Stimulated activated naive B cell treated with anti-CD40 and anti-IgM and Interleukin-4, amounts not matched to agents 10 μg/mL and 1 μg/mL and 100 μg/mL, for 72 hours (primary cell): ENCODE measurements at places on chromosomes 1 and 21.
A peak's percentile ranks its signal among the peaks of the same experiment; 100 is the strongest.

GRCh38 chr1:67710417-67710816 lies 25.4 kb downstream of the GADD45A start:
- DNase-seq: no peak

- no peak for DNase-seq
Observed at GRCh38 chr1:59144959-59145358, 151.9 kb upstream of the FGGY start.

- peak; percentile 75 for DNase-seq
Observed at GRCh38 chr1:41745022-41745421, 173.7 kb downstream of the HIVEP3 start.

DNA sequence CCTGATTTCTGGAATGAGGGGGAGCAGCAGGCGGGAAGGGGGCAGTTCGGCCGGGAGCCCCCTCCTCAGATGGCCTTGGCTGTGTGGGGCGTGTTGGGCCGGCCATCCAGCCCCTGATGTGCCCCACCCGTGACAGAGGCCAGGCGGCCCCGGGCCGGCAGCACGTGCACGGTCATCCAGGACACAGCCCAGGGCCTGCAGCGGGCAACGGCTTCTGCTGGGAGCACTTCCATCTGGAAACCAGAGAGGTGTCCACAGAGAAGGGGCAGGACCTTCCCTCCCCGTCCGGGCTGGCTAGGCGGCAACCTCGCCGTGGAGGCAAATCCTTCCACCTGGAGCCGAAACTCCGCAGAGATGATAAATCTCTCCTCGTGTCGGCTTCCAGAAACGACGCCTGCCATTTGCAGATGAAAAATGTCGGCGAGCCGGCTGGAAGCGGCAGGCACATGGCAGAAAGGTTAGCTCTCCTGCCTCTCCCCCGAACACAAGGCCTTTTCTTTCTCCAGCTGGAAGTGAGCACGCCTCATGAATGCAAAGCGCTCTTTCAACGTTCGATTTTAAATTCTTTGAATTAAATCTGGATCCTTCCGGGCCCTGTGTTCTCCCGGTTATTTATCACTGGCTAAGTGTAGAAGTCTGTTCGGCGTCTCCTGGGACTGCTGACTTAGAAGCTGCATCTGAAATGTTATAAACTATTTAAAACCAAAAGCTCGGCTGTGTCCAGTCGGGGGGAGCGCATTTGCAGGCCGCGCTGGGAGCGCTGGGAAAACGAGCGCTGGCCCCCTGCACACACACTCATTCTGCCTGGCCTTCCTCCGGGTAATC lies 9.4 kb upstream of the ACTRT2 start:
- no peak for DNase-seq

GRCh38 chr1:114345930-114346479 lies 165.0 kb downstream of the TRIM33 start:
- DNase-seq: peak; percentile 1

- no peak for DNase-seq
Observed at GRCh38 chr21:35611708-35612132, 448.6 kb downstream of the SETD4 start.

GRCh38 chr1:54581621-54582035 lies 33.6 kb downstream of the ACOT11 start:
- DNase-seq: no peak

DNA sequence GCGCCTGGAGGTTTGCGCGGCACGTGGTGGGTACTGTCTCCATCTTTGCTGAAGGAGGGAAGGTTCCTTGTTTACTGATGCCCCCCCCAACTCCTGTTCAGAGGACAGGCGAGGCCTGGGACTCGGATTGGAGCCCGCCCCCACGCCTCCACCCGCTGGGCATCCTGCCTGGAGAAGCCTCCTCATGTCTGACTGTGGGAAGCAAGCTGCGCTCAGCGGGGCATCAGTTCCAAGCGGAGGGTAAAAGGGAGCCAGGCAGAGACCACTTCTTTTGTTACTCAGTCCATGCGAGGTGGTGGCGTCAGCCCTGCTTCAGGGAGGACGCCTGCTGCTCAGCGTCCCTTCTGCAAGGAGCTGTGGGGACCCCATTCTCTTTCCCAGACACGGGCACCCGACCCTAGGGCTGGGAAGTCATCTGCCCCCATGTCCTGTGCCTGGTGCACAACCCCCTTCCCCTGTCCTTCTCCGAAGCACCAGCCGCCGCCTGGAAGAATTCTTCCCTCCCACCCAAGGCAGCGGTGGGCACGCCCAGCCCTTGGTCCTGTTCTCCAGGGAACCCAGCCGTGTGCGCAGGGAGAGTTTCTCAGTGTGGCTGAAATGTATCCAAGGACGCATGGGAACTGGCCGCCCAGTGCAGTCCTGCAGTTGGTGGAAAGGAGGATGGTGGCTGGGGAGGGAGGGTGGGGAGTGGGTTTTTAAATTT lies 414.0 kb downstream of the CAMTA1 start:
- DNase-seq: no peak

- no peak for DNase-seq
Observed at GRCh38 chr1:213244664-213245091, 193.6 kb downstream of the RPS6KC1 start.

- DNase-seq: no peak
Observed at GRCh38 chr1:175820456-175821025, 77.1 kb upstream of the TNR start.

GRCh38 chr1:111151838-111152237 lies 11.8 kb downstream of the CEPT1 start:
- DNase-seq: no peak

DNA sequence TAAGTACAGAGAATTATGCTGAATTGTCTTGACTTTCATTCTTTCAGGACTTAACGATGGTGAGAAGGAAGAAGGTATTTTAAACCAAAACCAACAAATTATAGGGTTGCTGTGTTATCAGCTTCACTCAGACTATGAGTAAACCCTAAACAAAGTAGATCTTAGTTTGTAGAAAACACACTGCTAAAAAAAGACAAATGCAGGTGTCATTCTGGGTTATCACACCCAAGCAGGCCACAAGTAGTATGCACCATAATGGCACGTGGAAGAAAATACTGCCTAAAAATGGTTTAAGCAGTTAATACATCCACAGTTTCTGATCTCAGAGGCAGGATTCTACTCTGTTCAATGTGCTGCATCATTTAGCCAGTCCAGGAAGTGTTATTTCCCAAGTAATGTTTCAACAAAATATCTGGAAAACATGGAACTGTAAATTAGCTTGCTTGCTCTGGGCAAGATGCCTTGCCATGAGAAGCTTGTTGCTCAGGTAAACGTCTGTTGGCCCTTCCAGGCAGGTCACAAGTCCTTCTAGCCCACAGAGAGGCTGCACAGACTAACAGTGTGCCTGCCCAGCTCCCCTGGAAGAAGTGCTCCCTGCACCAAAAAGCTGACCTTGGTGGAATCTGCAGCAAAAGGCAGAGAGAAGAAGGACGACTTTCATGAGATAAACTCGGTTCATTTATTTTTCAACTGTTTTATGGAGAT lies 4.1 kb downstream of the DIPK1A start:
- no peak for DNase-seq

DNA sequence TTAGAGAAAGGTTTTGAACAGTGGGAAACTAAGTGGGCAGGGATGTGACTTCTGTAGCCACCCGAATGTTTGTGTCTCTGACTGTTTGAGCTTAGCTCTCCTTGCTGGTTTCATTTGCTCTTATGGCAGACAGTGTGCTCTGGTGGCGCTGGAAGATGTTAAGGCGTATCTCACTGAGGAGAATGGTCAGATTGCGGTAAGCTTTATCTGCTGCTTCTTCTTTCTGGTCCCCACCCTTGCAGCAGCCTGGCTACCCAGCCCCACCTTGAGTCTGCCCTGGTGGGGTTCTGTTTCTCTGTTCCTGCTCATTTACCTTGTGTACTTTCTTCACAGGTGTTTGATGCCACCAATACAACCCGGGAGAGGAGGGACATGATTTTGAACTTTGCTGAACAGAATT lies 9.9 kb downstream of the PFKFB2 start:
- DNase-seq: no peak

DNA sequence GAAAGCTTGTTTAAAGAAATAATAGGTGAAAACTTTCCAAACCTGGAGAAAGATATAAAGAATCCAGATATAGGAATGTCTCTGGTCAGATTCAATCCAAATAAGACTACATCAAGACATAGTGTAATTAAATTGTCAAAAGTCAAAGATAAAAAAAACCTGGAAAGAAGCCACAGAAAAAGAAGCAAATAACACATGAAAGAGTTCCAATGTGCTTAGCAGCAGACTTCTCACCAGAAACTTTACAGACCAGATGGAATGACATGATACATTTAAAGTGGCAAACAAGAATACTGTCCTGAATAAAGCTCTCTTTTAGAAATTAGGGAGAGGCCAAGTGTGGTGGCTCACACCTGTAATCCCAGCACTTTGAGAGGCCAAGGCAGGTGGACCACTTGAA lies 1039.9 kb downstream of the KCNT2 start:
- no peak for DNase-seq

DNA sequence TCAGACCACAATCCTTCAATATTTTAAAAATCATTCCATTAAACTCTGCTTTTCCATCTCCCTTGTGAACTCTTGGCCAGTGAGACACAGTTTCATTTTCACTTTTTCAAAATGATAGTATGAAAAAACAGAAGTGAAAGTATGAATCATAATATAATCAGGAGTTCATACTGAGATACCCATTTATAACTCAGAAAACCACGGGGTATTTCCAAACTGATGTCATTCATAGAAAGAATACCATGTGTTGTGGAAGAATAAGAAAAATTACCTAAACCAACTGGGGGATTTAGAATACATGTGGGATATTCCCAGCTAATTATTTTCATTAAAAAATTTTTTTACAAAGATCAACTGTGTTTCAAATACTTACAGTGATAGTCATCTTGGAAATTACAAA lies 149.9 kb downstream of the MRPL39 start:
- no peak for DNase-seq

DNA sequence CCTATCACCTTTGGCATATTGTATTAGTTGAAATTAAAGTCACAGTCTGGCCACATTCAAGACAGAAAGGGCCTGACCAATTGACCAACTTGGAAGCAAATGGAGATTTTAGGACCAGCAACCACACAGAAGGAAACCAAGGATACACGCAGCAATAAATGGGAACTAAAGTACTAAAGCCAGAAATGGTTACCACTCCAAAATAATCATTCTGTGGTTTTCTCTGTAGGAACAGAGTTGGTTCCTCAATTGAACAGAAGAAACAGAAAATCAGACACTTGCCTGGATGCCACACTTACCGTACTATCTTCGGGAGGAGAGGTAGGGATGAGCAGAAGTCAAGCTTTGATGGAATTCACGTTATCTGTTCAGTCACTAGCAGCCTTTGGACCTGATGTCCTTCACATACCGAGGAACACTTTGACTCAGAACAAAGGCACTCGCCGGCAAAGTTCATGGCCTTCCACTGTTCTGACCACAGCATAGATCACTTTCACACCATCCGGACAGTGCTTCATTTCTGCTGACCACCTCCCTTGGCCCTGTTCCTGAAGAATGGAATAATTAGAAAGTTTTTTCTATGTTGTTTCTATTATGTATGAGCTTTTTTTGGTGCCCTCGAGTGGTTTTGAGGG lies 96.9 kb downstream of the LPAR3 start:
- no peak for DNase-seq

DNA sequence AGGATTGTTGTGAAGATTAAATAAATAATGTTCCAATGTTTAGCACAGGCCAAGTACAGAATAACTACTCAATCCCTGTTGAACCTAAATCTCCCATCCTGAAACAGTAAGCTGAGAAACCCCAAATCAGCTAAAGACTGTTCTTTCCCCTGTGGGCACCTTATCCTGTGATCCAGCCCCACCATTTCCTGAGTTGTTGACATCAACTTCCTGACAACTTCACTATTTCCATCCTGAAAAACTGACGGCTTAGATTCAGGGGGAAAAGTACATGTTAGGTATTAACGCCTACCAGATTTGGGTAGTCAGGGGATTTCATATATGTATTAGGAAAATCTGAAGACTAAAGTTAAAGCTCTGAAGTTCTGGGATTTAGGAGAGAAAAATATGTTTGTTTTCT lies 51.7 kb upstream of the PALMD start:
- DNase-seq: no peak

DNA sequence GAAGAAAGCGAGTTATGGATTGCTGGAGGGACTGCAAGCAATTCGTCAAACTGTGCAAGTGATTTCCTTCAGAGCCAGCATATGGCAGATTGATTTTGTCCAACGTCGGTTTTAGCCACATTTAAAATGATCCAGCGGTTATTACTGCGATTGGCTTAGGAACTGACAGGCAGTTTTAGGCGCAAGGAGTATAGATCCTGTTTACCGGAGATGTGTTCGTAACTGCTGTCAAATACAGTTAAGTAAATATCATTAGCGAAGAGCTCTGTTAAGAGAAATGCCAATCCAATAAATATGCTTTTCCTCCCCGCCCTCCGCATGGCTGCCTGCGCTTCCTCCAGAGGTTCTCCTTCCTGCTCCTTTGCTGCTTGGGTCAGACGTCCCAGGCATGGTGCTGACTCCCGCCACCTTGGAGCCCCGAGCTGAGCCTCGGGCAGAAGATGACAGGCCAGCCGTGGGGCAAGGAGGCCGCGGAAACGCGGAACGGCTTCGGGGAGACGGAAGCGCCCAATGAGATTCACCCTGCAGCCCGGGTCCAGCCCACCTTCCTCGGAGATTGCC lies 9.4 kb upstream of the BARHL2 start:
- no peak for DNase-seq

DNA sequence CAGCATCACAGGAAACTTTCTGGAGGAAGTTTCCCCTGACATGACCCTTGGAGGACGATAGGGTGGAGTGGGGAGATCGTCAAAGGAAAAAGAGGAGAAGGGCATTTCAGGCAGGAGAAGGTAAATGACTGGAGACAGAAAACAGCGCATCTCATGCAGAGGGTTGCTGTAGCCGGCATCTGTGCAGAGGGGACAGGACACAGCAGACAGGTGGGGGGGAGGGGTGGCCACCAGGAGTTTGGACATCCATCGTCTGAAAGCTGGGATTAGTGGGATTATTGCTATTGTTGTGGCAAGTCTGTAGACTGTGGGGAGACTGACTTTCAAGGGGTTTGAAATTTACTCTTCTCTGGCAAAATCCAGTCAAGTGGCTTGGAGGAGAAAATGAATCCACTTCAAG lies 463.9 kb downstream of the OMA1 start:
- DNase-seq: no peak

GRCh38 chr1:198253259-198253658 lies 96.5 kb downstream of the NEK7 start:
- DNase-seq: no peak

GRCh38 chr1:220565670-220566069 lies 37.7 kb downstream of the MARK1 start:
- DNase-seq: no peak

DNA sequence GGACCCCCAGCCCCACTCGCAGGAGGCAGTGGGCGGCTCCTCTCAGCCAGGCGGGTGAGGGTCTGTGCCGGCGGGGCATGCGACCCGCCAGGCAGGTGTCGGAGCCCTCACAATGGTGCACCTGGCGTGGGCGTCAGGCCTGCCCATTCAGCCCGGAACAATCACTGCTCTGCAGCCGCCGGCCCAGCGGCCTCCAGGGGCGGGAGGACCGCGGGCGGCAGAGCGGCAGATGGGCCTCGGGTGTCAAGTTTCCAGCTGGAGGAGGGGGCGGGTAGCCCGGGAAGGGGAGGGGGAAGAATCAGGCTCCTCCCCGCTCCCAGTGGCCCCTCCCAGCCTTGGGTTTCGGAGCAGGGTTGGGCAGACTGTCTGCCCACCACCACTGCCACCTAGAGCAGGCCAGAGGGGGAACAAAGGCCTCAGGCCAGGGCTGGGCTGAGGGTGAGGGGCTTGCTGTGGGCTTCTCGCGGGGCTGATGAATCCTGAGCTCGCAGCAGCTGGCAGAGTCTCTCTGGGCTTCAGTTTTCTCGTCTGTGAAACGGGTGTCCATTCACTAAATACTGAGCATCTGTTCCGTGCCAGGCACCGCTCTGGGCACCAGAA lies 39.5 kb upstream of the CASZ1 start:
- peak; percentile 3 for DNase-seq
